ENCODE measurements at places on chromosomes 7 and 10. TPM values are rescaled to one million over a fixed set of nuclear protein-coding genes. Genes with fewer than 3 reads are reported as not detected.

GRCh38 chr7:155844019-155844453, 31.8 kb upstream of the SHH start:
- no peaks in the 10 kb centered on the region for H3K36me3 ChIP-seq
- DNase-seq, result no peak
- H3K4me3 ChIP-seq, result no peak overlapping the region
- no peaks in the 10 kb centered on the region for H3K4me1 ChIP-seq
- H3K27me3 ChIP-seq, result no peaks in the 10 kb centered on the region

- H3K36me3 ChIP-seq, result no peaks in the 10 kb centered on the region
- no peaks in the 10 kb centered on the region for H3K4me1 ChIP-seq
- no peak overlapping the region for H3K4me3 ChIP-seq
- H3K27me3 ChIP-seq, result no peaks in the 10 kb centered on the region
These were observed 26.2 kb downstream of the ADAM22 start for GRCh38 chr7:87960239-87960638.

- peaks cover 4% of the 10 kb centered on the region for H3K4me1 ChIP-seq
- no peaks in the 10 kb centered on the region for H3K27me3 ChIP-seq
- peaks cover 24% of the 10 kb centered on the region for H3K36me3 ChIP-seq
- H3K27ac ChIP-seq, result no peak overlapping the region
- DNase-seq, result peak; percentile 58
These were observed 37.1 kb downstream of the CAV1 start for GRCh38 chr7:116561697-116562483.

GRCh38 chr7:20651960-20652544, 36.6 kb downstream of the ABCB5 start:
- H3K4me3 ChIP-seq, result no peak overlapping the region
- no peaks in the 10 kb centered on the region for H3K27me3 ChIP-seq

GRCh38 chr7:37081436-37081835, 357.1 kb upstream of the AOAH start:
- H3K27me3 ChIP-seq, result no peaks in the 10 kb centered on the region
- no peak for DNase-seq
- no peaks in the 10 kb centered on the region for H3K36me3 ChIP-seq
- no peak overlapping the region for H3K27ac ChIP-seq

DNA sequence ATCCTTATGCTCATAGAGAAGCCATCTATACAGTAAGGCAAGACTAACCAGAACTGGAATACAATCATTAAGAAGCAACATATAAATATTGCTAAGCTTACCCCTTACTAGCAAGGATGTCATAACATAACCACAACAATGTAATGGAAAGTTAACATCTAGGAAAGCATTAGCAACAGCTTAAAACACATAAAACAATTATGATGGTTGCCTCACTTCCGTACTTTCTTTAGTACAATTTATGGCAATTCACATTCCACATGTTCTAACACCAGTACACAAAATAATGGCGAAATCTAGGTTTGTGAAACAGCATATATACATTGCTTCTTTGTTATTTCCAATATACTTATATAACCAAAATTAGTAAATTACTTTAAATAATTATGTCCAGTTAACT, 195.0 kb downstream of the AHR start:
- no peak overlapping the region for H3K4me3 ChIP-seq
- H3K4me1 ChIP-seq, result no peaks in the 10 kb centered on the region
- H3K27ac ChIP-seq, result no peak overlapping the region
- no peaks in the 10 kb centered on the region for H3K36me3 ChIP-seq
- no peak for DNase-seq

DNA sequence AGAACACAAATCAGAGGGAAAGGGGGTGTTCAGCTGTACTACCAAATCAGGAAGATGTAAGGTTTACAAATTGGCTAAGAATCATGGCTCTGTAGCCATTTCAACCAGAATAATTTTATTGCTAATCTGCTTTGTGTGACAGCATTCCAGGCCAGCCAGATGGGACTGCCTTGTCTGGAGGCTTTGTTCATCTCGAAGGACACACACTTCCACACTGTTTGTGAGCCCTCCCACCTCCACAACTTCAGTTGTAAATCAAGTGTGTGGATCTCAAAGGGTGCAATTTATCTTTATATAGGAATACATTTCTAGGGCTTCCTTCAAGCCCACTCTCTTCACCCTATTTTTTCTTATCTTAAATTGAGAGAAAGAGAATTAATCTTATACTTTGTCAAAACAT, 6.9 kb upstream of the OIT3 start:
- DNase-seq, result no peak
- no peak overlapping the region for H3K4me3 ChIP-seq
- no peak overlapping the region for H3K27ac ChIP-seq
- no peaks in the 10 kb centered on the region for H3K27me3 ChIP-seq
- H3K4me1 ChIP-seq, result no peaks in the 10 kb centered on the region

DNA sequence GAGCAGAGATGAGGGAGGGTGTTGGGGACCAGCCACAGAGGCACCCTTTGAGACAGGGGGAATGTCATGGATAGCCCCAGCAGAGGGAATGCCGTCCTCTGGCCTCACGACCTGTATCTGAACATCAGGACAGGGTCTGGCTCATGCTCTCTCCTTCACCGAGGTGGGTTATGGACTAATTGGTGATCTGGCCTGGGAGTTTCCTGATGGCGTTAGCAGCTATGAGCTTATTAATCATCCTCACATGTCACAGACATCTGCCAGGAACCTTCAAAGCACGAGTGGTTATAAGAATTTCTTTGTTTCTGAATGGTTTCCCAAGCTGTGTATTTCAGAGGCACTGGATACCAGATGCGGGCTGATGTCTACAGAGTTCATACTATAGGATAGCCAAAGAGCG, 6.9 kb downstream of the CPA4 start:
- DNase-seq, result no peak
- H3K27me3 ChIP-seq, result no peaks in the 10 kb centered on the region
- H3K4me3 ChIP-seq, result no peak overlapping the region
- peaks cover 2% of the 10 kb centered on the region for H3K4me1 ChIP-seq
- peaks cover 2% of the 10 kb centered on the region for H3K36me3 ChIP-seq

DNA sequence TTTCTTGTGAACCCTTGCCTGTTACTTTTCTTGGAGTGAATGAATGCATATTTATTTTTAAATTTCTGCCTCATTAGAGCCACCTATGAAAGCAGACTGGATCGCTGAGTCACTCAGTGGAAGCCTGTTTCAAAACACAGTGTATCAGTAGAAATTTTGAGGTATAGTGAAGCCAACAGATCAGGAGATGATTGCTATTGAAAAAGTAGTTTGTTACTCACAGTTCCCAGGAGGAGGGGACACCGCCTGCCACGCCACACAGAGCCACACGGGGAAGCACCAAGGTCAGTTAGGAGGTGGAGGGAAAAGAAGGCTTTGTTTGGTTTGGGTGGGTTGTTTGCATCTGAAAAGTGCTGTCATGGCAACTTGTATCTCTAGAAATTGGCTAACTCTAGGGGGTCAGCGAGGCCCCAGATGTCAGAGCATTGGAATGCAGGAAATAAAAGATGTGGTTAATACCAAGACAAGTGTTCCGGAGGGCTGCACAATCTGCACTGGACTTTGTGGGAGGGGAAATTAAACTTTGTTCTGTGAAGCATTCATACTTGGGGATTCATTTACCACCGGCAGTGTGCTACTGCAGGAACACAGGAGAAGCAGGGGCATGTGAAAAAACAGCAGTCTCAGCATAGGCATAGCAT, 106.4 kb upstream of the SDK1 start:
- H3K4me1 ChIP-seq, result peaks cover 3% of the 10 kb centered on the region
- H3K27ac ChIP-seq, result peak overlapping the region; percentile 72

GRCh38 chr7:1922071-1922869, 252.2 kb downstream of the ELFN1 start:
- H3K4me3 ChIP-seq, result no peak overlapping the region
- peak; percentile 17 for DNase-seq
- no peak overlapping the region for H3K27ac ChIP-seq

GRCh38 chr10:86821388-86821999, 65.1 kb downstream of the BMPR1A start:
- peaks cover 7% of the 10 kb centered on the region for H3K4me1 ChIP-seq
- peak; percentile 83 for DNase-seq
- no peak overlapping the region for H3K27ac ChIP-seq
- H3K4me3 ChIP-seq, result no peak overlapping the region
- no peaks in the 10 kb centered on the region for H3K36me3 ChIP-seq

- H3K27ac ChIP-seq, result no peak overlapping the region
- H3K27me3 ChIP-seq, result no peaks in the 10 kb centered on the region
- no peak for DNase-seq
These were observed 89.3 kb downstream of the SEMA3C start for GRCh38 chr7:80829527-80829926.

DNA sequence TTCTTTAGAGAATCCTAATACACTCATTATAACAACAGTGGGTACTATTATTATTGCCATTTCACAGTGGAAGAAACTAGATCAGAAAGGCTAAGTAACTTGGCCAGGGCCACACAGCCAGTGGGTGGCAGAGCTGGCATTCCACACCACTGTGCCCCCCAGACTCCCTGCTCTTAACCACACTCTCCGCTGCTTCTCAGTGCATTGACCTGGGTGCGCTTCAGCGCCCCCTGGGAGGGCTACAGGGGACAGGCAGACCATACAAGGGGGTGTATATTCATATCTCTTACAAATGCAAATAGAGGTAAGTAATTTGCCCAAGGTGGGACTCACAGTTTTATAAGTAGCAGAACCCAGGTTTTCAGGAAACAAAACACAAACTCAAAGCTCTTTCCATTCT, 77.0 kb upstream of the NMT2 start:
- DNase-seq, result no peak
- no peaks in the 10 kb centered on the region for H3K27me3 ChIP-seq
- no peaks in the 10 kb centered on the region for H3K36me3 ChIP-seq
- H3K4me1 ChIP-seq, result peaks cover 2% of the 10 kb centered on the region

GRCh38 chr10:24115403-24115802, 93.5 kb upstream of the KIAA1217 start:
- no peaks in the 10 kb centered on the region for H3K36me3 ChIP-seq
- H3K27ac ChIP-seq, result no peak overlapping the region
- no peak overlapping the region for H3K4me3 ChIP-seq
- H3K4me1 ChIP-seq, result no peaks in the 10 kb centered on the region

- peaks cover 5% of the 10 kb centered on the region for H3K36me3 ChIP-seq
- no peak overlapping the region for H3K4me3 ChIP-seq
- DNase-seq, result no peak
These were observed 13.6 kb downstream of the FAM3C start for GRCh38 chr7:121382473-121382872.

DNA sequence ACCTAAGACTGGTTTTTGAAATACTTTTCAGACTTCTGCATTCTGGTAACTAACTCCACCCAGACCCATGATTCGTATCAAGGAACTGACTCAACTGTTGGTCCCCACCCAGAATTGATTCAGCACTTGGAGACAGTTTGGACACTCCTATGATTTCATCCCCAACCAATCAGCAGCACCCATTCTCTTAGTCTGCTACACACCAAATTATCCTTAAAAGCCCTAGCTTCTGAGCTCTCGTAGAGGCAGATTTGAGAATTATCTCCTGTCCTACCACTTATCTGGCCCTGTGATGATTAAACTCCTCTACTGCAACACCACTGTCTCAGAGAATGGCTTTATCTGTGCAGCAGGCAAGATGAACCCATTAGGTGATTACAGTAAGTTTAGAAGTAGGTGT, 7.7 kb upstream of the GSTO1 start:
- no peak overlapping the region for H3K4me3 ChIP-seq
- no peaks in the 10 kb centered on the region for H3K27me3 ChIP-seq
- H3K36me3 ChIP-seq, result no peaks in the 10 kb centered on the region

GRCh38 chr10:24176658-24177057, 32.3 kb upstream of the KIAA1217 start:
- H3K36me3 ChIP-seq, result no peaks in the 10 kb centered on the region
- H3K27me3 ChIP-seq, result no peaks in the 10 kb centered on the region
- no peaks in the 10 kb centered on the region for H3K4me1 ChIP-seq
- H3K4me3 ChIP-seq, result no peak overlapping the region
- no peak overlapping the region for H3K27ac ChIP-seq

- H3K36me3 ChIP-seq, result no peaks in the 10 kb centered on the region
- peaks cover 34% of the 10 kb centered on the region for H3K27me3 ChIP-seq
- H3K4me3 ChIP-seq, result peak within 1 kb of the TSS; percentile 45
- no peaks in the 10 kb centered on the region for H3K4me1 ChIP-seq
These were observed at the start of gene PTPRN2 for GRCh38 chr7:158587162-158588084. TSS of gene PTPRN2 (minus strand) at chr7:158587823.

GRCh38 chr10:128738386-128738915, 612.2 kb upstream of the MKI67 start:
- no peak overlapping the region for H3K4me3 ChIP-seq
- H3K27me3 ChIP-seq, result no peaks in the 10 kb centered on the region
- no peaks in the 10 kb centered on the region for H3K36me3 ChIP-seq
- no peak overlapping the region for H3K27ac ChIP-seq
- DNase-seq, result no peak

DNA sequence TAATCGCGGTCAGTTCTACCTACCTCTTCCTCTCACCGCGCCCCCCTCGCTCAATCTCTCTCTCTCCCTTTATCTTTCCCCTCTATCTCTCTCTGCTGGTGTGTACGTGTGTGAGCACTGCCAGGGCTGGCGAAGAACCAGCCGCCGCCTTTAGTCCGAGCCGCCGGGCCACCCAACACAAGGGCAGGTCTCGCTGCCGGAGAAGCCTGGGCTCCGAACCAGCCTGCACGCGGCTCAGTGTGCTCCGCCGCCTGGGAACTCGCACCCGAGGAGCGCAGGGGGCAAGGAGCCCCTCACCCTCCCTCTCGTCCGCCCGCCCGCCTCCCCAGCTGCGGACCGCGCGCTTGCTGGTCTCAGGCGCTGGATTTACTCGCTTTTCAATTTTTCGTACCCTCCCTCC, 1.7 kb downstream of the NXPH1 start:
- DNase-seq, result no peak
- H3K4me3 ChIP-seq, result no peak overlapping the region
- H3K36me3 ChIP-seq, result no peaks in the 10 kb centered on the region
- H3K27me3 ChIP-seq, result peaks cover 1% of the 10 kb centered on the region

DNA sequence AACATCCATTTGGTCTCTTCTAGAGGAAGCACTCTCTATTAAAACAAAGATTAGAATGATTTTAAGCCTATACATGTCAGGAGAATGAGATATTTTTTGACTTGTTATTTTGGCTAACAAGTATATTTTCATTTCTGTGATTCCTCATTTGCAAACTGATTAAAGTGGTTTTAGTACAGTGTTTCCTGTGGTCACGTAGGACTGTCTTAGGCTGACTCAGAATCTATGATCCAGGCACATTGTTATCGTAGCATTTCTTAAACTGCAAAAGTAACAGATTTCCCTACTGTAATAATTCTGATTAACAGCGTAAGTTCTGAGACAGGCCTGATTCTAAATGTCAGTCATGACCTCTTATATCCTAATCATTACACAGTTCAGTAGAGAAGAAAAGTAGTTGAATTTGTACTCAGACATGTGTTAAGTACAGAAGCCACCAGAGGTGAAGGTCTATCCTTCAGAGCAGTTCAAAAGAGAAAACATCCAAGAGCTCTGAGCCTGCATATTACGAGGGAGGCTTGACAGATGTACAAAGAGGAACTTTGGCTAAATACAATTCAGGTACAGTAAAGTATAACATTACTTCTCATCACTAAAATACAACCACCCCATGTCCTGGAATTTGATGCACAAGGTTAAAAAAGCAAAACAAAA, 124.1 kb upstream of the TEX47 start:
- H3K27me3 ChIP-seq, result no peaks in the 10 kb centered on the region
- no peaks in the 10 kb centered on the region for H3K36me3 ChIP-seq
- H3K4me1 ChIP-seq, result no peaks in the 10 kb centered on the region
- DNase-seq, result no peak
- H3K4me3 ChIP-seq, result no peak overlapping the region

The FLNC gene
- 116 TPM for total RNA-seq

The MYL7 gene
- not detected for total RNA-seq

The PAPOLB gene
- under 0.01 TPM for total RNA-seq

The PCDH15 gene
- not detected for total RNA-seq

The PPP1R3A gene
- not detected for total RNA-seq

The RNF32 gene
- total RNA-seq, result 0.56 TPM

The FOXI2 gene
- not detected for total RNA-seq

The SYT15B gene
- total RNA-seq, result 0.56 TPM
